ENCODE measurements at places on chromosomes 5 and 9. TPM values are rescaled to one million over a fixed set of nuclear protein-coding genes. Genes with fewer than 3 reads are reported as not detected.

Gene NRARP
- not detected for total RNA-seq

GRCh38 chr5:75640826-75641225 is 29.6 kb downstream of the ANKDD1B start:
- H3K4me3 ChIP-seq, result no peak overlapping the region
- no peaks in the 10 kb centered on the region for H3K4me1 ChIP-seq
- DNase-seq, result peak; percentile 16
- H3K27me3 ChIP-seq, result no peaks in the 10 kb centered on the region
- H3K27ac ChIP-seq, result no peak overlapping the region

Gene IRX4
- total RNA-seq, result not detected

GRCh38 chr9:21294364-21294774 is 10.7 kb downstream of the IFNA5 start:
- DNase-seq, result peak; percentile 17
- H3K4me3 ChIP-seq, result no peak overlapping the region
- H3K27ac ChIP-seq, result no peak overlapping the region
- no peaks in the 10 kb centered on the region for H3K4me1 ChIP-seq
- peaks cover 3% of the 10 kb centered on the region for H3K27me3 ChIP-seq
- H3K36me3 ChIP-seq, result no peaks in the 10 kb centered on the region

DNA sequence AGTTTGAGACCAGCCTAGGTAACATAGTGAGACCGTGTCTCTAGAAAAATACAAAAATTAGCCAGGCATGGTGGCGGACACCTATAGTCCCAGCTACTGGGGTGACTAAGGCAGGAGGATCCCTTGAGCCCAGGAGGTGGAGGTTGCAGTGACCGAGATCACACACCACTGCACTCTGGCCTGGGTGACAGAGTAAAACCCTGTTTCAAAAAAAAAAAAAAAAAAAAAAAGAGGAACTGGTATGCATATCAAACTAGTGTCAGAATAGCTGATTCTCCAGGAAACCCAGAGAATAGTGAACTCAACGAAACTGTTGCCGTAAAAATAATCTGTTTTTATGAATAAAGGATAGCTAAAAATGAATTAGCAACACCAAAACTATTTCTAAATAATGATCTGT is 126.6 kb upstream of the BASP1 start:
- no peak overlapping the region for H3K4me3 ChIP-seq
- no peaks in the 10 kb centered on the region for H3K36me3 ChIP-seq
- DNase-seq, result no peak
- H3K27me3 ChIP-seq, result no peaks in the 10 kb centered on the region
- no peak overlapping the region for H3K27ac ChIP-seq
- no peaks in the 10 kb centered on the region for H3K4me1 ChIP-seq

Gene PGM5
- total RNA-seq, result 14.7 TPM

Gene PLCXD3
- under 0.01 TPM for total RNA-seq

DNA sequence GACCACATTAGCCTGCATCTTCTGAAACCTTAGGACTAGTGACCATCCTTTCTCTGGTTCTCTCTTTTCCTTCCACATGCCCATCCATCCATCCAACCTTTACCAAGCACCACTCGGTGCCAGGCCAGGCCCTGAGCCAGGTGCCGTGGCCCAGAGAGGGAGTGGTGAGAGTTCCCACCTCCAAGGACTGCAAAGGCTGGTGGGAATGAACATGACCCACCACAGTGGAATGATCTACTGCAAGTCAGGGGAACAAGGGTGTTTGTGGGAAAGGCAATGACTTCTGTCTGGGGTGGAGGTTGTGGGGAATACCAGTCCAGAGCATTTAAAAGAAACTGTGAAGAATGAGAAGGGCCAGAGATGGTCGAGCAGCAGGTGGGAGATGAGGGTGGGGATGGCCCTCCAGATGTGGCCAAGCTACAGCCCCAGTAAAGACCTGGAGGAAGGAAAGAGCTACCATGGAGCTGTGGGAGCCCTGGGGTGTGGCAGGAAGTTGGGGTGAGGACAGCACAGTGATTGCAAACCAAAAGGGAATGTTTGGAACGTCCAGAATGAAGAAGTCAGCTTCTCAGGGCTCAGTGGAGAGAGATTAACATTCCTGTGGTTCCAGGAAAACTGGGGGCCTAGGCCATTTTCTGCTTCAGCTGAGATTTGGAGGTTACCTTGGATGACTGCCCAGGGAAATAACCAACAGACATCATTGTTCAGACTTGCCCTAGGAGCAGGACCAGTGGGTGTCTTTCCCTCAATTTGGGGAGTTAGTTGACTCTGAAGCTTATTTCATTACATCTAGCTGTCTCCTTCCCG is 30.7 kb upstream of the CORO2A start:
- peak; percentile 99 for DNase-seq
- peaks cover 10% of the 10 kb centered on the region for H3K36me3 ChIP-seq
- no peak overlapping the region for H3K4me3 ChIP-seq
- no peaks in the 10 kb centered on the region for H3K27me3 ChIP-seq
- peak overlapping the region; percentile 98 for H3K27ac ChIP-seq
- peaks cover 37% of the 10 kb centered on the region for H3K4me1 ChIP-seq

DNA sequence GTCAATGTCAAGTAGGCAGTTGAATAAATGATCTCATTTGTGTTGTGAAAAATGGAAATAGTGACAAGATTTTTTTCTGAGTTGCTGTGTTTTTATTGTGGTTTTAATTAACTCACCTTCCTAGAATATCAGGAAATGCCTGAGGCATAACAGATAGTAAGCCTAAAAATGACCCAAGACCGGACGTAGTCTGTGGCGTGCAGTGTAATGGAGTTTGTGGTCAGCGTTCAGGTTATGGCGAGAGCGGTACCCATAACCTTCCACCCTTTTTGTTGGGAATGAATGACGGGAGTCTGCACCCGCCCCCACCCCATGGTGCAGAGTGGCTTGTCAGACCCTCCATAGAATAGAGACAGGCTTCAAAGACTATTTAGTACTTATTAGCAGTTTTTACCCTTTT is 119.3 kb downstream of the GALNT10 start:
- H3K36me3 ChIP-seq, result no peaks in the 10 kb centered on the region
- H3K27me3 ChIP-seq, result no peaks in the 10 kb centered on the region
- no peak for DNase-seq
- H3K27ac ChIP-seq, result no peak overlapping the region

DNA sequence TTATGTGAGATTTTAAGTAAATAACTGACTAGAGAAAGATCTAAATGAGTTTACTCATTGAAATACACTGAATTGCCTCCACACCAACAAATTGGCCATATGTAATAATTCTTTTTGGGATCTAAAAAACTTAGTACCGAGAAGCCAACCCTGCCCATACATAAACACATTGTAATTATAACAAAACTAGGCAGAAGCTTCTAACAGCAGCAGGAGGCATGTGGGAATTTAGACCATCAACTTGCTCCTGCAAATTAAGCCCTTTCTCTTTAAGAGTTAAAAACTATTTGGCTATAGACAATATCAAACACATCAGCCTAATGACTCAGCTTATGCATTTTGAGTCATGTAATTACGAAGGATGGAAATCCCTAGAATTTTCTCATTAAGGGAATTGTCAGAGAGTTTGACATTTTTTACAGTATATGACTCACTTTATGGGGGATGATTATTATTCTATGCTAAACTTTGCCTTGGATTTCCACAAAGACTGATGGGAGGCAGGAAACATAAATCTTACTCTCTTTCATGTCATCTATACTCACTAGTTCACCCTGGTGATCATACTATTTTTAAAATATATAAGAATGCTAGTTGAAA is 1.0 kb downstream of the IL7R start:
- peak overlapping the region; percentile 30 for H3K27ac ChIP-seq
- peaks cover 7% of the 10 kb centered on the region for H3K36me3 ChIP-seq
- DNase-seq, result peak; percentile 91
- peaks cover 14% of the 10 kb centered on the region for H3K4me1 ChIP-seq
- H3K4me3 ChIP-seq, result peak overlapping the region; percentile 52
- H3K27me3 ChIP-seq, result no peaks in the 10 kb centered on the region

DNA sequence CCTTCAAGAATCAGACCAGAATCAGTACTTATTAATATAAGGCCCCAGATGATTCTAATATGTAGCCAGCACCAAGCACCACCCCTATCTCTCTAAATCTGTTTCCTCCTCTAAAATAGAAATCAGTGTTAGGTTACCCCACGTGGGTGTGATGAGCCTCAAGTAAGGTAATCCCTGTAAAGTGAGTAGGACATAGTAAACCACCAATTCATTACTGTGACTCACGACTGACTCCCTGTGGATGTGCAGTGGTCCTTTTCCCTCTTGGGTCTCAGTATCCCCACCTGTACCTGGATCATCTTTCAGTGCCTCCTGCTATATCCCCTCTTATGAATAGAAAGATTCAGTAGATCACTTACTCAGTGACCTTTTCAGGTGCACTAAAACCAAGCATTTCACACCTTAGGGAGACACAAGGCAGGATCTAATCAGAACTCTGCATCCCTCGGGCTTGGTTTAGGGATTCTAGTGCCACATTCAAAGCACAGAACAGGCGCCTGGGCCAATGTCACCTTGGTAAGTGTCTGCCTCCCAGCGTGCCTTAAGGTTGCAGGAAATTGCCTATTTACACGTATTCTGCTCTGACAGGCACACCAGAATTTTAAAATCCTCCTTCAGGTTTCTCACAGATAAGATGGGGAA is 12.2 kb upstream of the ALDH1B1 start:
- peak; percentile 47 for DNase-seq
- no peaks in the 10 kb centered on the region for H3K4me1 ChIP-seq
- H3K36me3 ChIP-seq, result no peaks in the 10 kb centered on the region
- H3K27me3 ChIP-seq, result peaks cover 10% of the 10 kb centered on the region
- H3K4me3 ChIP-seq, result no peak overlapping the region

GRCh38 chr9:91771027-91771426 is 179.0 kb downstream of the ROR2 start:
- no peak overlapping the region for H3K4me3 ChIP-seq
- peaks cover 13% of the 10 kb centered on the region for H3K36me3 ChIP-seq
- H3K27ac ChIP-seq, result peak overlapping the region; percentile 72
- peak; percentile 96 for DNase-seq

Gene PCDHGB1
- total RNA-seq, result 3.3 TPM

DNA sequence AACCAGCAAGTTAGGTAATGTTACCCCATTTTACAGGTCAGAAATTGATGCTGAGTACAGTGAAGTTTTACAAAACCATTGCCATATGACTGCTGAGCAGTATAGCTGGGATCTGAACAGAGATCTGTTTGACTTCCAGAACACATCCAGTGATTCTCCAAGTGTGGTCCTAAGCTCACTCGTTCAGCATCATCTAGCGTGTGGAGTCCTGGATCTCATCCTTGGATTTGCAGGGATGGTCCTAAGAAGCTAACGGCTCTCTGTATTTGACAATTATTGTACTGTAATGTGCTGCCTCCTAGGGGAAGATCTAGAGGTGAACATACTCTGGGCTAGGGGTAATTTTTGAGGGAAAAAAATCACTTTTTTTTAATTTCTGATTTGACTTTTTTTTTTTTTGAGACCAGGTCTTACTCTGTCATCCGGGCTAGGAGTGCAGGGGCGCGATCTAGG is 1.4 kb downstream of the SLC26A2 start:
- H3K27ac ChIP-seq, result no peak overlapping the region
- peak; percentile 68 for DNase-seq
- H3K4me1 ChIP-seq, result peaks cover 6% of the 10 kb centered on the region
- H3K27me3 ChIP-seq, result no peaks in the 10 kb centered on the region

DNA sequence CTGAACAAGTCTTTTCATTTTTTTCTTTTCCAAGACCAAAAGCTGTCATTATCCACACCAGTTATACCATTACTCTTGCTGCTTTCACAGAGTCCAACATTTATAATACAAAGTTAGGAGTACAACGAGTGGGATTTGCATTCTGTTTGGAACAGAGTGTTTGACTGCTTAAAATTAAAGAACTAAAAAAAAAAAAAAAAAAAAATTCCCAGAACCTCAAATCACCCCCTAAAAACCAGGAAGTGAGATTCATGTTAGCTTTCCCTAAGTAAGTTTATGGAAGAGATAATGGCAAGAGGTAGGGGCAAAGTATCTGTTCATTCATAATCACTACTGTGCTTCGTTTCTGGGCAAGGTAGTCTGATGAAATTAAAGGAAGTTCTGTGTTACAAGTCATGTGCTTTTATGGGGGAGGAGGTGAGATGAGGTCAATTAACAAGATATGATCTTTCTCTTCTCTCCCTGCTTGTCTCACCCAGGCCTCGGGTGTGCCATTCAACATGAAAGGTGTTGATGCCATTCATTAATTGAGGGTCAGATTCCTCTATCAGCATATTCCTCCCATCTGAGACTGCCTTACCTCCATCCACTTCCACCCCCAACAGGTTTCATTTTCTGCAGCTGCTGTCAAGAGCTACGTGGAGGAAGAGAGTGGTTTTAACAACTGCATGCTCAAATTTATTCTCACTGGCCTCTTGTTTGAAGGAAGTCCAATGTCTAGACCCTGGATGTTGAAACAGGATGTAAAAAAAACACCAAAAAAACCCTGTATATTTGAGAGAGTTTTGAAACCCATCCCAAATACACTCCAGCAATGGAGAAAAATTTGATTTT is 58.1 kb downstream of the MARCHF3 start:
- peaks cover 9% of the 10 kb centered on the region for H3K4me1 ChIP-seq
- H3K27ac ChIP-seq, result no peak overlapping the region
- DNase-seq, result no peak
- H3K4me3 ChIP-seq, result no peak overlapping the region
- no peaks in the 10 kb centered on the region for H3K27me3 ChIP-seq

Gene HMMR
- 24.6 TPM for total RNA-seq

DNA sequence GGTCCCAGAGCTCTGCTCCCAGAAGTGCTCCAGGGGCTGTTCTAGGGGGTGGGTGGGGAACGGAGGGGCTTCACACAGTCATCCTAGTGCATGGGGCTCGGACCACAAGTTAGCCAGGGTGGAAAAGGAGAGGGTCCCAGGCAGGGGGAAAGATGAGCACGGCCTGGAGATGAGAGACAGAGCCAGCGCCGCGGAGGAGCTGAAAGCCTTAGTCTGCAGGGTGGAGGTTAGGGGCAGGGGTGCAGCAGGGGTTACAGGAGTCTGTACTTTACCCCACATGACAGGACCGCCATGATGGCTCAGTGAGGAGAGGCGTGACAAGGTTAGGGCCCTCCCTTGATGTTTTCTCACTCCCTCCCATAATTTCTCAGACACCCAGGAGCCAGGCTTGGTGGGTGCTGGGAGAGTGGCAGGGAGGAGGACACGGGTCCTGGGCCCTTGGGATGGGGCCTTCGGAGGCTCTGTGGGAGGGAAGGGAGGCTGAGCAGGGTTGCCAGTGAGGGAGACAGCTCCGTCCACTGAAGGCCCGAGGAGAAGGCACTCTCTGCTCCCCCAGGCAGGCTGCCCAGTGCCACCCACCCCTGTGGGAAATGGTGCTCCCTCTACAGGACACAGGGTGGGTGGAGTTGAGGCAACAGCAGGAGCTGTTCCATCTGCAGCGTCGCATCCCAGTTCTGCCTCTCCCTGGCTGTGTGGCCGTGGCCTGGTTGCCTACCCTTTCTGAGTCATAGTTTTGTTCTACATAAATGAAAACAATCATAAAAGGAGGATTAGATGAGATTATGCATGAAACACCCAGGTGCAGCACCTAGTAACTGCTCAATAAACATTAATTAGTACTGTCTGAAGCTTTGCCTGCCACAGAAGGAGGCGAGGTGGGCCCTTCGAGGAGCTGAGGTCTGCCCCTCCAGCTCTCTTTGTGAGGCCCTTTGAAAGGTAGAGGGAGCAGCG is 66.2 kb downstream of the NDST1 start:
- H3K4me3 ChIP-seq, result no peak overlapping the region
- H3K4me1 ChIP-seq, result peaks cover 8% of the 10 kb centered on the region
- DNase-seq, result no peak
- no peaks in the 10 kb centered on the region for H3K36me3 ChIP-seq
- peaks cover under 1% of the 10 kb centered on the region for H3K27me3 ChIP-seq
- H3K27ac ChIP-seq, result no peak overlapping the region

Measured in IMR-90 (cell line).